ENCODE measurements at places on chromosomes 1 and 21. TPM values are rescaled to one million over a fixed set of nuclear protein-coding genes. Genes with fewer than 3 reads are reported as not detected.

DNA sequence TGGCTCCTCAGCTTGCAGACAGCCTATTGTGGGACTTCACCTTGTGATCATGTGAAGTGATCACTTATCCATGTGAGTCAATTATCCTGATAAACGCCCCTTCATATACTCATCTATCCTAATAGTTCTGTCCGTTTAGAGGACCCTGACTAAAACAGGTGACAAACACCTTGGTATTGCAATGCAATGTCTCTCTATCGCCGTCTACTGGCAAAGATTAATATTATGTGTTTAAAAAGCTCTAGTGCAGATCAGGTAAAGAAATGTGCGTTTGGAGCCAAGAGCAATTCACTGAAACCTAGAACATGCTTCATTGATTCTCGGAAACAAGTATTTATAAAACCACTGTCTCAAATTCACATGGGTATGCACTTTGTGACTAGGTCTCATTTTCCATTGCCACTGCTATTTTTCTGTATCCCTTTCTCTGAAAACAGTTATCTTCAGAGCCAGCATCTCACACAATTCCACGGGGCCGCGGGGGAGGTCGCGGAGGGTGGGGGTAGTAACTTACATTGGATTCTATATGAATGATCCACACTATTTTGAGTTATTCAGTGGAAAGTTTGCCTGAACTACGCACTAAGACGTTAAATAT, 554.6 kb upstream of the NCAM2 start:
- DNase-seq: no peak

GRCh38 chr1:87878873-87879272, 550.2 kb downstream of the LMO4 start:
- no peak for DNase-seq

DNA sequence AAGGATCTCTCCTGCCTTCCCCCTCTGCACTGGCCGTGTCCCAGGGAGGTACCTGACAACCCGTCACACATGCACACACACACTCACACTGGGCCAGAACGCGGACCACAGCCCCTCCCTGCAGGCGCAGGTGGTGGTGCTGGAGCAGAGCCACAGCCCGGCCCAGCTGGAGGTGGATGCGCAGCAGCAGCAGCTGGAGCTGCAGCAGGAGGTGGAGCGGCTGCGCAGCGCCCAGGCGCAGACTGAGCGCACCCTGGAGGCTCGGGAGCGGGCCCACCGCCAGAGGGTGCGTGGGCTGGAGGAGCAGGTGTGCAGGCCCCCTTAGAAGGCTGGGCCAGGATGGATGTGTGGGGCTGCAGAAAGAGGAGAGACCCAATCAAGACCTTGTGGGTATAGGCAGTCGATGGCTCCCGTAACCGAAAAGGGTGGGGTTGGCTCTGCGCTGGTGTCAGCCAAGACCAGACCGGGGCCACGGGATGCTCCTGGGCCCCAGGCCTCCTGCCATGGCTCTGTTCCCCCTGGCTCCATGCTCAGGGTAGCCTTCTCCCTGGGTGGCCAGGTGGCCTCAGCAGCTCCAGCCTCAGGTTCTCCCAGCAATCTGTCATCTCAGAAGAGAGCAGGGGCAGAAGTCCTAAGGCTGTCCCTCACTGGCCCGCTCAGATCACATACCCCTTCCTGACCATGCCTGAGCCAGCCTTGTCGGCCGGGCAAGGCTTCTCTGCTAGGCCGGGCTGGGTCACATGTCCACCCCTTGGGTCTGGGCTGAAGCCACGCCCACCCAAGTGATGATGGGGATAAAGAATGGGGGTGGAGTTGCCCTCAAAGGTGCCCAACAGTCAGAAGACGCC, 8.9 kb downstream of the MFAP2 start:
- DNase-seq: no peak

GRCh38 chr21:21605521-21605920, 607.3 kb downstream of the NCAM2 start:
- DNase-seq: no peak

GRCh38 chr1:12370333-12370975, 140.6 kb downstream of the VPS13D start:
- no peak for DNase-seq

DNA sequence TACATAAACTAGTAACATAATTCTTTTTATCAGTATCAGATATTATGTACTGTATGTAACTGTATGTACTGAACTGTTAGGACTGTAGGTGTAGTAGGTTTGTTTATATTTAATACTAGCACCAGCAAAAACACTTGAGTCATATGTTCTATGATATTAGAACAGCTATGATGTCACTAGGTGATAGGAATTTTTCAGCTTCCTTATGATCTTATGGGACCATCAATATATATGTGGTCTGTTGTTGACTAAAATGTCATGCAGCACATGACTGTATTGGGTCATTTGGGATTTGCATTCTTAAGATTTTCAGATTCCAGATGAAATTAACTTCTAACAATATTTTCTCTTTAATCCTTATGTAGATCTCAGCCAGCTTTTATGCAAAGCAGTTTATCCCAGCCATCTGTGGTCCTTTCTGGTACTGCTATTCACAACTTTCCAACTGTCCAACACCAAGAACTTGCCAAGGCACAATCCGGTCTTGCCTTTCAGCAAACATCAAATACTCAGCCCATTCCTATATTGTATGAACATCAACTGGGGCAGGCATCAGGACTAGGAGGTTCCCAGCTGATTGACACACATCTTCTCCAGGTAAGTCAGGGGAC, 38.3 kb upstream of the MYOCOS start:
- no peak for DNase-seq

DNA sequence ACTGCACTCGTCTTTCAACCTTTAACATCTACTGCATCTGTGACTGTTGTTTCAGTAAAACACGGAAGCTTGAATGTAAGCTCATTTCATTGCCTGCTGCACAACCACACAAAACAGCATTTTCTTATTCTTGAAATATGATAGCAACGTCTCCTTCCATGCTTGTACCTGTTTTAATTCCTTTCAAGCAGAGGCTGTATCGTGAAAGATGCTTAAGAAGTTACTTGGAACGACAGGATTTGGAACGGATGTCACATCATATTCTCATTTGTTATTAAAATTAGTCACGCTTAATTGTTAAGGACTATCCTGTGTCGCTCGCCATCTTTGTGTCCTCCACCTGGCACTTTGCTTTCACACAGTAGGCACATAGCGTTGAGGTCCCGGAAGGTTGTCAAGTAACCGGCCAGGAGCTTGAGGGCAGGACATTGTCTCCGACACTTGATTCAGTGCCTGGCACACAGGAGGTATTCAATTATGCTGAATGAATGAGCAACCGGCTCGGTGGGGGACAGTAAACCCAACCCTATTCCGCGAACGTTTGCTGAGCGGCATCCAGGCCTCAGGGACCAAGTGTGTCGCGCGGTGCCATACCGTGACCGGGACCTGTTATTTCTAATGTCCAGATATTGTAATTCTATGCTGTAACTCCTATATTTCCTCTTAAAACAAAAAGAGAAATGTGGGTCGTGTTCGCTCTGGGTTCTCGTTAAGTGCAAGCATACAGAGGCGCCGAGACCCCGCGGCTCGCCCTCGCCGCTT, 499 bp upstream of the SH3GLB1 start:
- no peak for DNase-seq

DNA sequence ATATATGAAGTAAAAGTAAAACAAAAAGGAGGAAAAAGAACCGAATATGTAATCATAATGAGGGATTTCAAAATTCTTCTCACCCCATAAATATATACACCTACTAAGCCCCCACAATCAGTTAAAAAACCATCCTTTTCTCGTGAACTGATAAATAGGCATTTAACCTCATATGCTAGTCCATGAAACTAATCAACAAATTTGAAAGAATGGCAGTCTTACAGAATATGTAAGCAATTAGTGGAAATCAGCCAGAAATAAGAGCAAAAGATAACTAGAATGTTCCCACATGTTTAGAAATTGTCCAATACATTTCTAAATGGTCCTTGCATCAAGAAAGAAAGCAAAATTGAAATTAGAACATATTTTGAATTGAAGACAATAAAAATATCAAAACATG, 849.4 kb upstream of the CXADR start:
- no peak for DNase-seq

Gene CRYZ
- 11.1 TPM for polyA plus RNA-seq

DNA sequence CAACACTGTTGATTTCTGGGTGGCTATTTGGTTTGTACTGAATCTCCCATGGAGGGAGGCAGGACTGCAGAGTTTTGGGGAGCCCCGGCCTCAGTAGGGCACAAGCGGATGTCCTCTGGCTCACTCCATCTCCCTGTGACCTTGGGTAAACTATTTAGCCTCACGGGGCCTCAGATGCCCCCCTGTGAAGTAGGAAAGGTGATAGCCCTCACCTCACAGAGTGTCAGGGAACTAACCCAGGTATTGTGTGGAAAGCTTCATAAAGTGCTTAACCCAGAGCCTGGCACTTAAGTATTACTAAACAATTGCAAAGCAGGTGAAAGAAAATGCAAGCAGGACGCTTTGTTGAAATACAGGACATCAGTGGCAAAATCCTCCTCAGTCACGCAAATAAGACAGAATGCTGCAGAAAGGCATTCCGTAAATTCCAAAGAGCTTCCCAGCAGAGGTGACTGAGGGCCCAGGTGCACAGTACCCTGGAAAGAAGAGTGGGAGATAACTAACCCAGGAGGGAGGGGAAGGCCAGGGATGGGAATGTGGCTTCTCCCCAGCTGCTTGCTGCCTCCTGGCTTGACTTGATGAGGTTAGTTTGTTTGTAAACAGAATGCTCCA, 436.3 kb downstream of the PRDM2 start:
- no peak for DNase-seq

DNA sequence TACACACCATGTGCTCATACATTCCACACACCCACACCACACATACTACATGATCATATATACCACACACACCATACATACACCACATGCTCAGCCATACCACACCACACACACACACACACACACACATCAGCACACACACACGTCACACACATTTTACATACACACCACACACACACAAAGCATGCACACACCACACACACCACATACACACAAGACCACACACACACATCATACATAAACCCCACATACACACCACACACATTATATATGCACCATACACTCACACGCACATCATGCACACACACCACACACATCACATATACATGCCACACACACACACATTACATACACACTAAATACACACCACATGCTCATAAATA, 124.5 kb upstream of the ERG start:
- DNase-seq: no peak

Gene RGS13
- polyA plus RNA-seq: 0.20 TPM

DNA sequence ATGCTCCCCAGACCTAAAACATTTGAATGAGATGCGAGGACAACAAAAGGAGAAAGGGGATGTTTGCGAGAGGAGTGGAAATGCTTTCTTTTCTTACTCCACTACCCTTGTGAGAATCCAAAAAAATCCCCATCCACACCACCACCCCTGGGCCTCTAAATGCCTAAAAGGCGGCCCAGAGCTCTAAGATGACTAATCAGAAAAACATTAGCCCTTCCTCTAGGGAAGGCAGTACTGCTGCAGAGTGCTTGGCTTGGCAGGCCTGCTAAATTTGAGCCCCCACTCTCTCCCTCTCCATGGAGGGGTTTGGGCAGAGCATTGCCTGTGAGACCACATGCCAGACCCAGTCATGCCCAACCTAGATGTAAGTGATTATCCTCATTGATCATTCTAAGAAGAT, 347.9 kb downstream of the USH2A start:
- DNase-seq: no peak

- DNase-seq: no peak
Observed at GRCh38 chr1:210715072-210715471, 386.4 kb downstream of the HHAT start.

DNA sequence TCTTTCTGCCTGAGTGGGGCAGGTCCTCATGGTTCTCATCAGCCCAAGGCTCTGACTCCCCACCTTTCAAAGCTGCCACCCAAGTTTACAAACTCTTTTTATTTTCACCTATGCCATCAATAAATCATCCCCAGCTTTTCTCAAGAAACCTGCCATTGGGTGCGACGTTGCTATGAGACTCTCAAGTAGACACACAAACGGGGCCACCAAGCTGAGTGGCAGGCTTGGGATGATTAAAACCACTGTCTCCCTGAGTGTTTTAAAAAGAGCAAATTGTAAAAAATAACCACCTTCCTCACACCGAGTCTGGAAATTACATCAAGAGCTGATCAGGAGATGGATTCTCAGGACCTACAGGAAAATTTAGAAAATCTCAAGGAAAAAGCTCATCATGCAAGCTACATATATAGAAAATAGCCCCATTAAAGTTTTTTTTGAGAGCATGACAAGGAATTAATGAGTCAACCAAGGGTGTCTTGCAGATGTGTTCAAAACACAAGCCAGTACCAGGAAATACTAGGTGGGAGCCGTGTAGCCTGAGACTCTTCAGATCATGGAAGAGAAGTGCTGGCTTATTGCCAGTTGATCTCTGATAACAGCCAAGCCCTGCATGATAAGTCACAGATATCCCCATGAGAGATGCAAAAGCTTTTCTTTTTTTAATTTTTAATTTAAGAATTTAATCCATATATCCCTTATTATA, 158.4 kb upstream of the BACE2 start:
- DNase-seq: no peak

Gene RHD
- polyA plus RNA-seq: not detected

DNA sequence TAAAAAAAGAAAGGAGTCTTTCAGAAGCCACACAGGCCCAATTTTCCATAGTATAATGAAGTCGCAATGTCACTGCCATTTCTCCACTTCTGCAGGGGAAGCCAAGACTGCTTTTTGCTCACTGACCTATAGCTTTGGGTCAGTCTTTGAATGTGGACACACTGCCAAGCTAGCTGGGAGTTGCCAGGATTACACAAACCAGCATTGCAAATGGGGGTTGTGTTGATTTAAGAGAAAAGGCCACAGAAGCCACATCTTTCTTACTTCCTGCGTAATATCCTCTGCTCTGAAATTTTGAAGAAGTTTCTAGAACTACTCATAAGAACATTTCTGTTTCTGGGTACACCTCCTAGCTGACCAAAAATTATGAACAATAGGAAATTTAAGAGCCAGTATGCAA, 45.8 kb upstream of the SAMSN1 start:
- DNase-seq: no peak

Gene CFHR3
- polyA plus RNA-seq: not detected

Gene LMX1A
- not detected for polyA plus RNA-seq

GRCh38 chr1:72221811-72222210, 60.5 kb downstream of the NEGR1 start:
- DNase-seq: no peak

DNA sequence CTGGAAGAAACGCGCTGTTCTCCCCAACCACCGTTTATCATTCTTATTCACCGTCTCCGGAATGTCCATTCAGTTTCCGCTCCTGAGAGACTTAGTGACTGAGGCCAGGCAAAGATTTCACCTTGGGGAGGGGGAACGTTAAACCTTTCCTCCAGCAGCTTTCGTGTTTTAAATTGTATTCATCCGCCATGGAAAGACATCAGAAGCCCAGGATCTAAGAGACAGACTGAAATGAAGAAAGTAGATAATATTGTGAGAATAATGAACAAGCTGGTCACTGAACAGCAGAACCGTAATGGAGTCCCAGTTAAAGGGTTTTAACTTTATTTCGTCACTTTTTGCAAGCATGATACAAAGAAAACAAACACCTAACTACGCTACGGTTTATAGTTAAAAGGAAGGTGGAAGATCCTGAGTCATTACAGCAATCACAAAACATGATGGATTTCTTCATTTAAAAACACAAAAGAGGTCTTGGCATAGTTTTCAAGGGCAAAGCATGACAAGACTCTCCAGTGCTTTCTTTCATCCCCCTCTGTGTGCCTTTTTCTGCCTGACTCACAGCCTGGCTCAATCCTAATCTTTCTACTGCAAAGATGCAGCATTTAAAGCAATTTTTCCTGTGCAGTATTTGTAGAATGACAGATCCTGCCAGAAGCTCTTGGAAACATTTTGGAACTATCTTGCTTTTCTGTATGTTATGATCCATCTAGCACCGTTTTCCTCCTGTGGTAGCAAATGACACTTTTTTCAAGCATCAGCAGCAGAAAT, 722 bp upstream of the SLC19A2 start:
- DNase-seq: peak; percentile 13

- no peak for DNase-seq
Observed at GRCh38 chr1:31910933-31911332, 27.2 kb downstream of the PTP4A2 start.
